ENCODE measurements at places on chromosomes 13 and 19. TPM values are rescaled to one million over a fixed set of nuclear protein-coding genes. Genes with fewer than 3 reads are reported as not detected.

DNA sequence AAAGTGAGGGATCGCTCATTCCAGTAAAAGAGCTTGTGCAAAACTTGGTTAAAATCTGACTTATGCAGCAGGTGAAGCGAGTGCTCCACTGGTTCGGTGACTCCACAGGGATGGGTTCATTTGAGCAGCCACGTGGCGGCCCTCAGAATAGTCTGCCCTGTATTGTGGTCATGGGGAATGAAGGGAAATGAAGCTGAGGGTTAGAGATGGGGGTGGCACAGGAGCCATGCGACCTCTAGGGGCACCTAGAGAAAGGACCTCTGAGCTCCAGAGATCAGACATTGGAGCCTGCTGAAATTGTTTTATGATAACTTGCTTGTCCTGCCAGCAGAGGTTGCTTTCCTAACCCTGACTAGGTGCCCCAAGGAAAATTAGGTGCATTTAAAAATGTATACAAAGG, 26.6 kb downstream of the CBY2 start:
- H3K4me3 ChIP-seq: no peak overlapping the region
- H3K4me1 ChIP-seq: no peaks in the 10 kb centered on the region
- H3K27ac ChIP-seq: no peak overlapping the region
- no peak for DNase-seq

DNA sequence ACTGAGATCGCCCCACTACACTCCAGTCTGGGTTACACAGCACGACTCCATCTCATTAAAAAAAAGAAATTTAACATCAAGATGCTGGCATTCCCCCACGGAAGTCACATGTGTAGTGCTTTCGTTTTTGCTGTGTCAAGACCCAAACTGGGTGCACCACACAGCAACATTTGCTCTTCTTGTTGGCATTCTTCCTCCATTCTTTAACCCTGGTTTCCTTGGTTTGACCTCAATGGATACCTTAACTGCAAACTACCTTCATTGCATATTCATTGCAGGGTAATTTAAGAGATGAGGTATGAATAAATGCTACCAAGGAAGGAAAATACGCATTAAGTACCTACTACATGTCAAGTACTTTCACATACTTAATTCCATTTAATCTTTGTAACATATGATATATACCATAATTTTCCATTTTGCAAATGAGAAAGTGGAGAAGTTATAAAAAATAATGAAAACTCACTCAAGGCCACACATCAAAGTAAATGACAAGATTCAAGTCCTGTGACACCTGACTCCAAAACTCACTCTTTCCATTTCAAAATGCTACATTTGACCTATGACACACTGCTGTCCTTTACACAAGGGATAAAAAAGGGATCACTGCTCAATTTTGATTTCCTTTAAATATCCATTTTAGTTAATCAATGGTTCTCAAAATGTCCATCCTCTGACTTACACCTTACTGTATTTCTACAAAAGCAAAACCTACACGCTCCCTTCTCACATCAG, 59.2 kb downstream of the STK24 start:
- no peak overlapping the region for H3K4me3 ChIP-seq
- H3K4me1 ChIP-seq: no peaks in the 10 kb centered on the region
- H3K27ac ChIP-seq: peak overlapping the region; percentile 66

DNA sequence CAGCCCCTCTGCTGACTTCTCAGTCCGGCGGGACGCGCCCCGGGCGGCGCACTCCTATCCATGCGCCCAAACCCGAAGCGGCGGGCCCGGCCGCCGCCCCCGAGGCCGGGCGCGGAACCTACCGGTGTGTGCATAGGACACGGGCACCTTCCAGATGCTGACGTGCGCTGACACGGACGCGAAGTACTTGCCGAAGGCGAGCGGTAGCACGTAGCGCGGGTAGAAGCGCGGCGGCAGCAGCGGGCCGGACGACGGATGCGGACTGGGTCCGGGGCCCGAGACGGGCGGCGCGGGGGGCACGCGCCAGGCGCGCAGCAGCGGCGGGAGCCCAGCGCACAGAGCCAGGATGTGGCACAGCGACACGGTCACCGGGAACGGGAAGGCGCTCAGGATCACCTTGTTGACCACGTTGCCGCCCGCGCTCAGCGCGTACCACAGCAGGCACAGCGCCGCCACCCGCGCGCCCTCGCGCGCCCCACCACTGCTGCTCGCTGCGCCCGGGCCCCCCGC, 338 bp downstream of the SLC35E1 start:
- no peaks in the 10 kb centered on the region for H3K27me3 ChIP-seq
- H3K4me3 ChIP-seq: peak overlapping the region; percentile 99
- DNase-seq: peak; percentile 32
- peaks cover 39% of the 10 kb centered on the region for H3K4me1 ChIP-seq
- H3K36me3 ChIP-seq: peaks cover 69% of the 10 kb centered on the region
- H3K27ac ChIP-seq: peak overlapping the region; percentile 57

Gene IRGC
- not detected for polyA plus RNA-seq

- H3K4me3 ChIP-seq: no peak overlapping the region
- H3K36me3 ChIP-seq: no peaks in the 10 kb centered on the region
- H3K27me3 ChIP-seq: no peaks in the 10 kb centered on the region
These were observed 29.8 kb upstream of the TM9SF2 start for GRCh38 chr13:99471221-99472121.

- DNase-seq: no peak
- H3K4me1 ChIP-seq: peaks cover 65% of the 10 kb centered on the region
- H3K27me3 ChIP-seq: no peaks in the 10 kb centered on the region
These were observed 27.2 kb downstream of the MPND start for GRCh38 chr19:4370418-4371041.

GRCh38 chr13:97435323-97435722, 1.4 kb downstream of the RAP2A start:
- H3K36me3 ChIP-seq: no peaks in the 10 kb centered on the region
- peaks cover 30% of the 10 kb centered on the region for H3K4me1 ChIP-seq
- no peaks in the 10 kb centered on the region for H3K27me3 ChIP-seq
- H3K27ac ChIP-seq: no peak overlapping the region

DNA sequence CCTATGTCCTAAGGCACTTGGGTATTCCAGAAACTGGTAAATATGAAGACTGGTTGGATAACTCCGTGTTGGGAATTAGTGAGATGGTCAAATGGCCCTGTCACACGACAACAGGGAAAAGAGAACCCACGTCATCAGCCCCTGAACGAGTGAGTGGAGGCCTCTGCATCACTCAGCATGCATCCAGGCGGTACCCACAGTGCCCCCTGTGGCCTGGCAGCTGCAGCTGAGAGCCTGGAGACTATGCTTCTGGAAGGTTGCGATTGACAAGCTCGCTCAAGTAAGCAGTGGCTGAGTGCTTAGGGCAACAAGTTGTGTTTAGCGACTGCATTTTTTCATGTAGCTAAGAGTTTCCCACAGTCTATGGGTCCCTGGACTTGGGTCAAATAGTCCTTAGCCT, 55.9 kb downstream of the COL4A2 start:
- H3K27me3 ChIP-seq: no peaks in the 10 kb centered on the region
- no peaks in the 10 kb centered on the region for H3K36me3 ChIP-seq
- H3K4me3 ChIP-seq: no peak overlapping the region
- H3K27ac ChIP-seq: no peak overlapping the region

DNA sequence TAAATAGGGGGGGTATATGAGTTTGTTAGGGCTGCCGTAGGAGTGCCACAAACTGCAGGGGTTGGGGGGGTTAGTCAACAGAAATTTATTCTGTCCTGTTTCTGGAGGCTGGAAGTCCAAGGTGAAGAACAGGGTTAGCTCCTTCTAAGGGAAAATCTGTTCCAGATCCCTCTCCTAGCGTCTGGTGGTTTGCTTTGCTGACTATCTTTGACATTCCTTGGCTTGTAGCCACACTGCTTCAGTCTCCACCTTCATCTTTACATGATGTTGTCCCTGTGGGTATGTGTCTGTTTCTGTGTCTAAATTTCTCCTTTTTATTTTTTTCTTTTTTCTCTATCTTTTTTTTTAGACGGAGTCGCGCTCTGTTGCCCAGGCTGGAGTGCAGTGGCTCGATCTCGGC, 8.1 kb upstream of the ICAM1 start:
- peaks cover 18% of the 10 kb centered on the region for H3K36me3 ChIP-seq
- peaks cover under 1% of the 10 kb centered on the region for H3K4me1 ChIP-seq
- no peak for DNase-seq
- no peaks in the 10 kb centered on the region for H3K27me3 ChIP-seq
- H3K4me3 ChIP-seq: no peak overlapping the region

Gene RFPL4AL1
- polyA plus RNA-seq: 1.1 TPM

DNA sequence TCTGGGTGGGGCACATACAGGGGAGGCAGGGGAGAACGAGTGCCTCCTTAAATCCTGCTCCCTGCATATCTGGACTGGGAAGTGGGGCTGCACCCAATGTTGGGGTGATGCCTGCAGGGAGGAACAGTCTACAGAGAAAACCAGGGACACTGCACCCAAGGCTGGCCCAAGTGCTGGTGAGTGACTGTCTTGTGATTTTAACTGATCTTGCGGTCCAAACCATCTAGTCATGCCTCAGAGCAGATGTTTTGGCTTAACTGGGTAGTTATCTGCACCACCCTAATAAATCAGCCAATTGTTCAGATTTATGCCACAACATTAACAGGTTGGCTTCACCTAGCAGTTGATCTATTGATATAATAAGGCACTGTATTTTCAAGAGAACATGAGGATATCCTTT, 219.2 kb upstream of the IRS2 start:
- no peaks in the 10 kb centered on the region for H3K27me3 ChIP-seq
- no peaks in the 10 kb centered on the region for H3K36me3 ChIP-seq
- DNase-seq: no peak
- no peak overlapping the region for H3K27ac ChIP-seq
- no peak overlapping the region for H3K4me3 ChIP-seq

GRCh38 chr19:3007975-3008374, 21.1 kb downstream of the TLE2 start:
- no peak overlapping the region for H3K4me3 ChIP-seq
- no peak overlapping the region for H3K27ac ChIP-seq
- H3K4me1 ChIP-seq: no peaks in the 10 kb centered on the region
- no peak for DNase-seq
- H3K27me3 ChIP-seq: no peaks in the 10 kb centered on the region
- no peaks in the 10 kb centered on the region for H3K36me3 ChIP-seq

Gene IZUMO2
- not detected for polyA plus RNA-seq

Gene METTL21C
- not detected for polyA plus RNA-seq
